NCI-H446 treated with DMSO at 0.1 percent for 48 hours (cell line): ENCODE measurements at places on chromosomes 11 and 22.
A peak's percentile ranks its signal among the peaks of the same experiment; 100 is the strongest.

- DNase-seq = no peak
Measured at GRCh38 chr11:34216706-34217105, 111.3 kb downstream of the NAT10 start.

- no peak for DNase-seq
Measured at GRCh38 chr22:41898645-41899044, 16.2 kb downstream of the SHISA8 start.

GRCh38 chr22:27113641-27114040 lies 456.3 kb downstream of the MIAT start:
- no peak for DNase-seq

GRCh38 chr11:134120143-134120850 lies 51.4 kb downstream of the JAM3 start:
- peak; percentile 38 for DNase-seq

DNA sequence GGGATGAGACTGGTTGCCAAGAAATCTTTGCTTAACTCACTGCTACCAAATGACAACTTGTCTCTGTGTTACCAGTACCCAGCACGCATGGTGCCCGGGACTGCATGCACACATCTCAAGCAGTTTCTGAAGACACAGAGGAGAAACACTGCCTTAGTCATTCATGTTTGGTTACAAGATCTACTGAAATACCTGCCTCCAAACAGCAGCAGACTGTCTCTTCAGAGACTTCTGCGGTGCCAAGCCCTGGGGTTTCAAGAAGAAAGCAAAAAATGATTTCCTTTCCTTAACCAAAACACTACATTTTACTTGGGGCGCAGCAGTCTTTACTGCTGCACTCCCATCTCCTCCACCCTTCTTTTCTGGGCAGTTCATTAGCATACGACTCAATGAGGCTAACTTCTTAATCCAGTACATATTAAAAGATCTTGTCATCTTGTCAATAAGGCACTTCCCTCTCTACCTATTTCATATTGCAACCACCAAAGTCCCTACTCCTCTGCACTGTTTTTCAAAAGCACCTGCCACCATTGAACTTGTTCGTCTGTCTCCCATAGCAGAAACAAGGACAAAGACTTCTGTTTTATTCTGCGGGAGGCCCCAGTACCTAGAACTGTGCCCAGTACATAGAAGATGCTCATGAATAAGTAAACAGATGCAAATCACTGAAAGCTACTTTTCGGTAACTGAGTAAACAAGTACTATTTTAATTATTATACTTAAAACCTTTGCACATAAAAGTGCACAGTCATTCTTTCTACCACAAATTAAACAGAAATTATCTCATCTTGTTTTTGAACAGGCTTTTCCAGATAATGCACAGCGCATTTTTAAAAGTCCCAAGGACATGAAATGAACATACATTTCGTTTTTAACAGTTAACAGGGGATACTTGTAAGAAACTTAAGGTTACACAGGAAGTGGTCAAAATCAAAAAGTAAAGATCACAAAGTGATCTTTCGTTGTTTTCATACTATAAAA lies 4.0 kb downstream of the NAP1L4 start:
- no peak for DNase-seq

DNA sequence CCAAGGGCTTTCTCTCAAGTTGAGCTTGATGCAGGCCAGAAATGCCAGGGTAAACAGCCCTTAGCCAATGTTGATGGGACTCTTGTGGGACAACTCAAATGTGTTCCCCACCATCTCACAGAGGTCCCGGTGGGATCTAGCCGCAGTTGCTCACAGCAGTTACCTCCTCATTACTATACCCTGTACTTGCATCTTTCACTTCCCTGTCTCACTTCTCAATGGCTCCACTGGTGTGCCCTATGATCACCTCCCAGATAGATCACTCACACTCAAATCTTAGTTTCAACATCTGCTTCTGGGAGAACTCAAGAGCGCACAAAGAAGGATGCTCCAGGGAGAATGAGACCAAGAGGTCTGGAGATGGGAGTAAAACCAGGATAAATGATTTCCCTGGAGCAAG lies 47.0 kb downstream of the RCN1 start:
- DNase-seq = no peak

DNA sequence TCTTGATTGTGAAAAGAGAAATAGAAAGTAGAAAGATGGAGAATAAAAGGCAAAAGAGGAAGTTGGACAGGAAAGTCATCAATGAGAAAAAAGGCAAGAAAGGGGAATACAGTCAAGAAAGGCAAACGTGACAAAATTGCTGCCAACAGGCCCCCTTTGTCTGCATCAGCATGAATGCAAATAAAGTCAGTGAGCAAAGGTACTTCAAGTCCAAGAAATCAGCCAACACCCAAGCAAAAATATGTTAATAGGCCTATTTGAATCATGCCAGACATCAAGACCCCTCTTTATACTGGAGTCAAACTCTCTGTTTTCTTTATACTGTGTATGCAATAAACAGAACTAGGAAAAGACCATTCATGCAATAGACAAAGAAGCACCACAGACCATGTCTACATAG lies 34.3 kb downstream of the GUCY1A2 start:
- DNase-seq = no peak

DNA sequence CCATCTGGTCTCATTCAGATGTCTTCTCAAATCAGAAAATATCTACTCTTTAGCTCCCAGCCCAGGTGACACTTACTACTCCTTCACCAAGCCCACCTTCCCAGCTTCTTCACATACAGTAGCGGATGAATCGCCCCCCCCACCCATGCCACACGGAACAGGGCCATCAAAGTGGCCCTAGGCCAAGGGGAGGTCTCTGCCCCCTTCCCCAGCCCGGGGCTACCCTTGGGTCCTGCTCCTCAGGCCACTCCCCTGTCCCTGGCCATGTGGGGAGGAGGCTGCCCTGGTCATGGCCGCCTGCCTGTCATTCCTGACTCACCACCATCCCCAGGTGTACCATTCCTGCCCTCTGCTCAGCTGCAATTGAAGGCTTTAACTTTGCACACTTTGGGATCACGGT lies 142.8 kb downstream of the NECTIN1 start:
- no peak for DNase-seq

DNA sequence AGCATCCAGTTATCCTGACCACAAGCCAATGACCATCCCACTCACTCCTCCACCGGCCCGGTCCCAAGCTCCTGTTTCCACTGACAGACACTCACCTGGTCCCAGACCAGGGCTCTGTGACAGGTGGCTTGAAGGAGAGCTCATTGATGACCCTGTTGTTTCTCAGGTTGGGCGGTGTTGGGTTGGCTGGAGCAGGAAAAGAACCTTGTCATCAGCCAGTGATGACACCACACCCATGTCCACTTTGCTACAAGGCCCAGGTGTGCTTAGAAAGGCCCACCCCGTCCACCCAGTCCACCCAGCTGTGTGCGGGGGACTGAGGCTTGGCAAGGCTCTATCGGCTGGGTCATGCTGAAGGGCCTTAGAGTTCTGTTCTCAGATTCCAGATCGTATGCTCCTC lies 42.9 kb downstream of the GAB4 start:
- DNase-seq = no peak

DNA sequence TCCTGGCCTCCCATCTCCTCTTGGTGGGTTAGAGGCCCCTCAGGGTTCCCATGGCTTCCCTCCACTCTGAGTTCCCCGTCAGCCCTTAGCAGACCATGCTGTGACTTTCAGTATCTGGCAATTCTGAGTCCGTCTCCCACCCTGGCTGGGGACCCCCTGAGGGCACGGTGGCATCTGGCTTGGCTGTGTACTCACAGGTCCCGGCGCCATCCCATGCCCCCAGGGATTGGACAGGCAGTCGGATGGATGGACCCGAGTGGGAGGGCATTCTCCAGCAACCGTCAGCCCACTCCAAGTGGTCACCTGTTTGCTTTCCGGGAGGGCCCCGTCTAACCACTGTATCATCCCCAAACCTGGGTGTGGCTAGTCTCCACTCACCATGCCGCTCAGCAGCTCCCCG lies 24.0 kb upstream of the ABCC8 start:
- no peak for DNase-seq

- DNase-seq = no peak
Measured at GRCh38 chr22:23088199-23088604, 17.9 kb downstream of the GNAZ start.

DNA sequence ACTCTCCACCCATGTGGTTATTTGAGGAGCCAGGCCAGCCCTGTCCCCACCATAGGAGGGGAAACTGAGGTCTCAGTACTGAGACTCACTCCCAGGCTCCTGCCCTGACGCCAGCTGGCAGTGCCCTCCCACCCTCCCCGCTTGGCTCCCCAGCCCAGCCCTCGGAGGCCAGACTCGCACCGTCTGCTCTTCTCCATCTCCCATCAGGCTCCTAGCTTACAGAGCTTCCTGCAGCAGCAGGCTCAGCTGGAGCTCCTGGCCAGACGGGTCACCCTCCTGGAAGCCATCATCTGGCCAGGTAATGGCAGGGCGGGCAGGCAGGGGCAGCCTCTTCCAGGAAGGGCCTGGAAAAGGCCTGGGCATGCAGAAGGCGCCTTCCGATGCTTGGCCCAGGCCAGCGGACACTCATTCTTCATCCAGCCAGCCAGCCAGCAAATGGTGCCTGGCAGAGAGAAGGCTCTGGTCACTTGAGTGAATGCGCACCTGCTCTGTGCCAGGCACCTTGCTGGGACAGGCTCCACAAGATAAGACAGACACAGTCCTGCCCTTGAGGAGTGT lies 12.6 kb downstream of the RHBDD3 start:
- no peak for DNase-seq

DNA sequence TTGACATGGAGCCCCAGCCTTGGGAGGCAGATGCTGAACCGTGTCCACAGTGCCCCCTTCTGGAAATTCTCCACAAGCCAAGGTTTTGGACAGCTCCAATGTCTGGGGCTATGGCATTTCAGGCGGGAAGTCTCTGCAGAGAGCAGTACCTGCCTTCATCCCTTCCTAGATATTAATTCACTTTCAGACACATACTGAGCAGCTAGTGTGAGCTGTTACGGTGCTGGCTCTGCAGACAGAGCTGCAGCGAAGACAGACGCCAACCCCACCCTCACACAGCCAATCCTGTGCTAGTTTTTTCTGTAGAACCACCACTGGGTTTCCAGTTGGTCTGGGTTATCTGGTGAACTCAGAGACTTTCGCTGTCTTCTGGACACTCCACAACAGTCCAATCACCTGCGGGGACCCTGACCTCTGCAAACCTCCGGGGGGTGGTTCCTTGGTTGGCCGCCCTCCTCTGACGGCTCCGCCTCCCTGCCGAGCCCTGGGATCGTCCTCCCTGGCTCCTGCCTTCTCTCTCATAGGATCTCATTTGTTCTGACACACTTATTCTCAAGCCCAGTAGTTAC lies 9.1 kb downstream of the LMF2 start:
- DNase-seq = peak; percentile 38

GRCh38 chr11:13140028-13140870 lies 131.1 kb downstream of the RASSF10 start:
- DNase-seq = no peak

- no peak for DNase-seq
Measured at GRCh38 chr11:6480299-6480914, 724 bp downstream of the ARFIP2 start.

- DNase-seq = no peak
Measured at GRCh38 chr11:121129362-121130340, 28.6 kb downstream of the TECTA start.

DNA sequence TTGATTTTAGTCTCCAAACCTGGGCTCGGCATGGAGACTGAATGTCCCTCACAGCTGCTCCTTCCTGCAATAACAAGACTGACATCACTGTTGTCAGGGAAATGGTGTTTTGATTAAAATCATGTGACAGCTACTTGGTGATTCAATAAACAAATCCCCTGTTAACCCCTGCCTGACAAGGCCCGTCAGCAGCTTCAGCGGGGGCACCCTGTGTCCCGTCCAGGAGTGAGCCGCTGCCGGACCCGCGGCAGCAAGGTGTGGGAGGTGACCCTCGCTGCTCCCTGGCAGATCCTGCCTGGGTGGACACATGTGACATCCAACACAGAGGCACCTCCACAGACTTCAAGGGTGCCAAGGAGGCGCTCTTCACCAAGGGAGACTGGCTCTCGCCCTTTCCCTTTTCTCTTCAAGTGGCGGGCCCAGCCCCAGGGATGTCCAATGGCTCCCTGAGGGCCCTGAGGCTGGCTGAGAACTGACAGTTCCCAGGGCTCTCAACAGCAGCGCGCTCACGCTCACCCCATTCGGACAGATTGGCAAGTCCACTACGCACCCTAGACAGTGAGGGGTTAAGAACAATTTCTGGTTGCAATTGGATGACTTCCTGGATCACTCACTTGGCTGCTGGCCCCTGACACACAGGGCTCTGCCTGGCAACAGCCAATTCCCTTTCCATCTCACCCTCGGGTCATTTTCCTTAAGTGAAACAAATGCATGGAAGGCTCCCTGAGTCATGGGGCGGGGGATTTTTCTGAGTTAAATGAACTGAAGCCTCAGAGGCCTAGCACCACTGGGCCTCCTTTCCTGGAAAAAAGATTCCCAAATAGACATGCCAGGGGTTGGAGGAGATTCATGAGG lies 30.7 kb downstream of the PPP2R1B start:
- DNase-seq = peak; percentile 95
